HepG2 (cell line): ENCODE measurements at places on chromosomes 2 and 18. TPM values are rescaled to one million over a fixed set of nuclear protein-coding genes. Genes with fewer than 3 reads are reported as not detected.

DNA sequence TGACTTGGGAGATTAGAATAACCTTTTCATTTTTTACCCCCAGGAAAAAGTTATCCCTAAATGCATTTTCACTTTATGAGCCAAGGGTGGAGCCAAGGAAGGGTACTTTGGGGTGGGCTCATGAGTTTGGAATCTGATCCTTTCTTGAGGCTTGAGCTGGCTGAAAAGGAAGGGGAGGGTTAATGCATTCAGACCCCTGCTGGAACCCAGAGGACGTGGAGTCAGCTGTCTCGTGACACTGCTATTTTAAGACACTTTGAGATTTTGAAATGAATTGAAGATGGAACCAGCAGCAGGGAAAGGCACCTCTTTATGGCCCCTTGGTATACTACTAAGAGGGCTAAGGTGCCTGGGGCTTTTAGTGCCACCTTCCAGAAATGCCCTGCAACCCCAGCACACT is 90.4 kb downstream of the MARCHF4 start:
- DNase-seq, result no peak

GRCh38 chr2:216083464-216084281 is 2.0 kb downstream of the TMEM169 start:
- DNase-seq, result peak; percentile 70

- DNase-seq, result no peak
These were observed 27.2 kb downstream of the ATP8B1 start for GRCh38 chr18:57775937-57776336.

- DNase-seq, result no peak
These were observed 19.8 kb downstream of the BIN1 start for GRCh38 chr2:127086990-127087790.

DNA sequence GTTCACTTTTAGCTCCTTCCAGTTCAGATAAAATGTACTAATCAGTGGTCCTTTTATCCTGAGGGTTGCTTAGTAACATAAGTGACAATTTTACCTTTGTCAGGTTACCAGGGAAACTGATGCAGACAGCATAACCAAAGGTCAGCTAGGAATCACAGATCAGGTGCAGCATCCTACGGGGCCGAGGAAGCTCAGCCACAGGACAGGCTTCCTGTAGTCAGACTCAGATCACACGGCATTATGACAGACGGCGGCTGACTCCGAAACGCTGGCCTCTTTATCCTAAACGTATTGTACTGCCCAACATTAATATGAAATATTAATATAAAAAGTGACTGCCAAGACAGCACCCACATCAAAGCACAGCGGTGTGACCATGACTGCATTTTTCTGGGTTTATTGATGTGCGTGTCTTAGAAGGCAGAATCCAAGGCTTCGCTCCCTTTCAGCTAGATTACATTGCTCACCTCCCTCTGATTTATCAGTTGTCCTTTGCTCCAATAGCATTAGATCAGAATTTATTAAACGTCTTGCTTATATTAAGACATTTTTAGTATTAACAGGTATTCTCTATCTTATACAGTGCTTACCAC is 444.5 kb downstream of the CMPK2 start:
- DNase-seq, result no peak

- DNase-seq, result peak; percentile 99
These were observed 1.8 kb downstream of the MPV17 start for GRCh38 chr2:27320958-27321543.

DNA sequence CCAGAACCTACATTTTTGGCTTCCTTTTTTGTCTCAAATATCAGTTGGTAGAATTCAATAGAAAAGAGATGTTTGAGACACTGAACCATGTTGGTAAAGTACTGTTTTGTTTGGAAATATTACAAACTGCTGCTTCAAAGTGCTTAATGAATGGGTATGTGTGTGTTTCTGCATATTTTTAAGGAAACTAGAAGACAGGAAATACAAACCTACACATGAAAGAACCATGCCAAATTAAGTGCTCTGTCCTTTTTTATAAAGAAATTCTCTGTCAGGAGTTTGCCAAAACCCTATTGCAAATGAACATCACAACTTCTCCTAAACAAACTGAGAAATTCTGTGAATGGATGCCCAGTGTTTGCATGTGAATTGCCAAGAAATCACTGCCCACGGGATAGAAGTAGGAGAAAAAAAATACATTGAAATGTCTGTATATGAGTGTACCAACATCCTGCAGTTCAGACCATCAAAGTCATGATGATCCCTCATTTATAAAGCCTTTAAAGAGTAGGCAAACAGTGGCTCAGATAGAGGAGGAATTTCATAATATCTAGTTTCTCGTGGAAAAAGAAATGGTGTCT is 69.6 kb upstream of the RND3 start:
- no peak for DNase-seq

DNA sequence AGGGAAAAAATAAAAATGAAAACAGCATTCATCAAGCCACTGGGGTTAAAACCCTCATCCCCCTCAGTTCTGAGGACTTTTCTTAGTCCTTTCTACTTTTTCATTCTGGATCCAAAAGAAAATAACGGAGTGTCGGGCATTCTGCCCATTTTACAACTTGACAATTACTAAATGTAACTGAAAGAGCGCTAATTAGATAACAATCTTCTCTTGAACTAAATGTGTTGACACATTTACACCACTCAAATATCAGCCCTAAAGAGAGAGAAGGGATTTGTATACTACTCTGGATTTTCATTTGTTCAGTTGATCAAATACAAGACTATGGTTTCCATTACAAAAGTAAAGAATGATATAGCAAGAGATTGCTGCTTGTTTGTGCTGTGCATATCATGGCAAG is 27.5 kb downstream of the ABCA12 start:
- no peak for DNase-seq

DNA sequence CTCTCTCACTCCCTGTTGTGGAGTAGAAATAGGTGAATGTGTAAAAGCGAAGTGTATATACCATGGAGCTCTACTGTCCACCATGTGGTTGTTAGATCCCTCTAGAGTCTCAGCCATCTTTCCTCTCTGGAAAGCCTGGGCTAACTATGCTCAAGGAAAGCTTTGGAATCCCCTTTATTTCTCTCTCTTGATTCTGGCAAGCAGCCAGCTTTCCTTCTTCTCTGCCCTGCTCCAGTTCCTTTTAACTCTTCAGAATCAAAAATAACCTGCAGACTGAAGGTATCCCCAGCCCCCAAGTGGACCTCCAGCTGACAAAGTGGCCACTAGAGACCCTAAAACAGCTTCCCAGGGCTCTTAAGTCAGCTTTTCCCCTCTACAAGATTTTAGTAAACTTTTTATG is 381.9 kb downstream of the PLCL1 start:
- no peak for DNase-seq

DNA sequence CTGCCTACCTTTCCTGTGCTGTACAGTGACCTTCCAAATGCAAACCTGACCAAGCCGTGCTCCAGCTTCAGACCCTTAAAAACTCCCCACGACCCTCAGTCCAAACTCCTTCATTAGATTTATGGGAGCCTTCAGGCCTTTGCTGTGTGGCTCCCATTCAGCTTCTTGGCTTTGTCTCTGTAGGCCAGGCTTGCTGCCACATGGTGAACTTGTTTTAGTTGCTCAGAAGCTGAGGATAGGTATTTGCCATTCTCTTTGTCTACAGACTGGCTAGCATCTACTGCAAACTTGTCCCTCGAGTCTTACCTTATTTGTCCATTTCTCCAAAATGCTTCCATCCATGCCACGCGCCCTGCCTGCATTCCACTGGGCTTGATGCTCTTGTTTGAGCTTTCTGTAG is 49.1 kb downstream of the SOX11 start:
- DNase-seq, result no peak

- DNase-seq, result no peak
These were observed 23.2 kb downstream of the MC2R start for GRCh38 chr18:13892098-13892497.

- no peak for DNase-seq
These were observed 22.3 kb upstream of the GPR17 start for GRCh38 chr2:127623388-127624319.

DNA sequence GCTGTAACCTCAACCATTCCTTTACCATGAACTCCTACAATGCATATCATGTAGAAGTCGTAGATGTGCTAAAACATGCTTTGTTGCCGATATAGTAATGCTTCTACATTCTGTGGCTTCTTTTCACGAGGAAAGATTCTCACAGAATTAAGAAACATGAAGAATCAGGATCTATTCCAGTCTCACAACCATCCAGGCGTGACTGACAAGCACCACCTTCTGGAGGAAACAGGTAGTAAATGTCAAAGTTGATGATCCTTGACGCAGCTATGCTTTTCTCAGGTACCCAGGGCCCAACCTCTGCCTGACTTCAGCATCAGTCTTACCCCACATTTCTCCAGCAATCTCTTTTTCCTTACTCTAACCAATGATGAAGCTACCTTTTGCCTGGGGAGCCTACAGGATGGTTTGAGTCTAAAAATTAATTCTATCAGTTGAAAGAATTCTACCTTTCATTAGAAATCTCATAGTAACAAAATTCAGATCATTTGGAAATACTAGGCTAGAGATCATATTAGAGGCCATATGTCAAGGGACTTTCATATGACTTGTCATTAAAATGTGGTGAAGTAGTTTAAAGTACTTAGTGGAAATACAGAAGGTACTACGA is 123.3 kb upstream of the RND3 start:
- peak; percentile 19 for DNase-seq

Gene B3GNT7
- polyA plus RNA-seq, result 0.04 and 0.12 TPM in 2 replicates

Gene AOX1
- polyA plus RNA-seq, result 9.2 and 18.9 TPM in 2 replicates

Gene IL37
- 0.16 TPM in 1 of 2 replicates, not detected in the other for polyA plus RNA-seq

Gene CRYGB
- not detected in 2 replicates for polyA plus RNA-seq

Gene CPO
- polyA plus RNA-seq, result 0.07 TPM in 1 of 2 replicates, not detected in the other
